ENCODE measurements at places on chromosomes 12 and 14.

DNA sequence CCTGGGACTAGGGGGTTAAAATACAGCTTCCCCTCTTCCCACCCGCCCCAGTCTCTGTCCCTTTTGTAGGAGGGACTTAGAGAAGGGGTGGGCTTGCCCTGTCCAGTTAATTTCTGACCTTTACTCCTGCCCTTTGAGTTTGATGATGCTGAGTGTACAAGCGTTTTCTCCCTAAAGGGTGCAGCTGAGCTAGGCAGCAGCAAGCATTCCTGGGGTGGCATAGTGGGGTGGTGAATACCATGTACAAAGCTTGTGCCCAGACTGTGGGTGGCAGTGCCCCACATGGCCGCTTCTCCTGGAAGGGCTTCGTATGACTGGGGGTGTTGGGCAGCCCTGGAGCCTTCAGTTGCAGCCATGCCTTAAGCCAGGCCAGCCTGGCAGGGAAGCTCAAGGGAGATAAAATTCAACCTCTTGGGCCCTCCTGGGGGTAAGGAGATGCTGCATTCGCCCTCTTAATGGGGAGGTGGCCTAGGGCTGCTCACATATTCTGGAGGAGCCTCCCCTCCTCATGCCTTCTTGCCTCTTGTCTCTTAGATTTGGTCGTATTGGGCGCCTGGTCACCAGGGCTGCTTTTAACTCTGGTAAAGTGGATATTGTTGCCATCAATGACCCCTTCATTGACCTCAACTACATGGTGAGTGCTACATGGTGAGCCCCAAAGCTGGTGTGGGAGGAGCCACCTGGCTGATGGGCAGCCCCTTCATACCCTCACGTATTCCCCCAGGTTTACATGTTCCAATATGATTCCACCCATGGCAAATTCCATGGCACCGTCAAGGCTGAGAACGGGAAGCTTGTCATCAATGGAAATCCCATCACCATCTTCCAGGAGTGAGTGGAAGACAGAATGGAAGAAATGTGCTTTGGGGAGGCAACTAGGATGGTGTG lies 1.9 kb downstream of the GAPDH start:
- DNase-seq, result no peak

- DNase-seq, result no peak
Observed at GRCh38 chr12:119621878-119622277, 28.3 kb downstream of the TMEM233 start.

DNA sequence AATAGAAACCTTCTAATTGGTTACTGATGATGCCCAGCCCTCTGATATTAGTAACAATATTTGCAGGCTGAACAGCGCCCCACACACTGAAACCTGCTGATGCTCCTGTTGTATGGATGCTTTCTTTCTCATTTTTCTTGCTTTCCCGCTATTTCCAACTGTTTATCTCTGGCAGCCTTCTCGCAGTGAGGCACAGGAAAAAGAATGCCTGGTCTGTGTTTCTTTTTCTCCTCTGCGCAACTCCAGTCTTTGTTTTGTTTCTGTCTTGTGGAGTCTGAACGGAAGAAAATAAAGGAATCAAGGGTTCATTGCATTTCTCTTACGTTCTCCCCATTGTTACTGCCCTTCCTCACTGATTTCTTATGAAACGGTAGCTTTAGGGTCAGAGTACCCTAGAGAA lies 451.2 kb downstream of the EGLN3 start:
- no peak for DNase-seq

- no peak for DNase-seq
Observed at GRCh38 chr12:27500546-27500945, 23.5 kb upstream of the PPFIBP1 start.

DNA sequence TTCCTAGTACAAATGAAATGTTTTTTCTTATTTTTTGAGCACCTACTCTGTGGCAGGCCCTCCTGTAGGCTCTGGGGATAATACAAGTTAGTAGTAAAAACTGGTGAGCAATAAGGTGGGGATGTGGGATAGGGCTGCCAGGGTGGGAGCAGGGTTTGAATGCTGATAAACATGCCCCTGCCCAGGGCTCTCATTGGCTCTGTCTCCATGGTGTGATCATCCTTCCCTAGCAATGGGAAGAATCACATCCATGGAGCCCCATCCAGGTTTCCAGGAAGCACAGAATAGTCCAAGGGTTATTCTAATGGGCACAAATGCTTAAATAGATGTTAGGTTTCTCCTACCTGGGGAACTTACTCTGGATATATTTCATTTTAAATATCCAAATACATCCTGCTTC lies 45.5 kb downstream of the GIT2 start:
- no peak for DNase-seq

GRCh38 chr14:79820866-79821535 lies 390.3 kb downstream of the DIO2 start:
- no peak for DNase-seq

GRCh38 chr14:25485381-25485780 lies 435.4 kb upstream of the STXBP6 start:
- DNase-seq, result no peak

DNA sequence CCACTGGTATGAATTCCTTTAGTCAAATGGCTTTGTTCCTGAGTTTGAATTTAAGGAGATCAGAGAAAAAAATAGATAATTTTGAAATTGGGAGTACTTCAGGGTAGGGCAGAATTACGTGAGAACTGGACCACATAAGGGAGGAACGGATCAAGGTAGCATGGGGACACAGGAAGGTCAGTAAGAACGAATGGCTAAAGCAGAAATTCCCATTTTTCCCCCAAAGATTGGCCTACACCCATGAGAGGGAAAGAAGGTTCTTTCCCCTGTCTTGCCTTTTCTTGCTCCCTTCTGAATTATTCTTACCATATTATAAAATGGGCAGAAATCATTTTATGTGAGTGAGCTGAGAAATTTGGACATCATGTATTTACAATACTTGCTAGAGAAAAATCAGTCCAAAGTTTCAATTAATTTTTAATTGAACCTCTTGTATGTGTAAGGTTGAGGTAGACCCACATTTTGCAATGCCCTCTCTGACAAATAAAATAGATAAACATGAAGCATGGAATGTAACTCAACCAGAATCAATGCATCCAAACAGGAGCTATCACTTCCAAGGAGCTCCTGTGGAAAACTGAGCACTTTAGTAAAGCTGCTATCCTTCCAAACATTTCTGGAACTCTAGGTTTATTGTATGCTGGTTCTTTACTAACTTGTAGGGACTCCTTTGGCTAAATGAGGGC lies 93.8 kb downstream of the KIF21A start:
- DNase-seq, result no peak

DNA sequence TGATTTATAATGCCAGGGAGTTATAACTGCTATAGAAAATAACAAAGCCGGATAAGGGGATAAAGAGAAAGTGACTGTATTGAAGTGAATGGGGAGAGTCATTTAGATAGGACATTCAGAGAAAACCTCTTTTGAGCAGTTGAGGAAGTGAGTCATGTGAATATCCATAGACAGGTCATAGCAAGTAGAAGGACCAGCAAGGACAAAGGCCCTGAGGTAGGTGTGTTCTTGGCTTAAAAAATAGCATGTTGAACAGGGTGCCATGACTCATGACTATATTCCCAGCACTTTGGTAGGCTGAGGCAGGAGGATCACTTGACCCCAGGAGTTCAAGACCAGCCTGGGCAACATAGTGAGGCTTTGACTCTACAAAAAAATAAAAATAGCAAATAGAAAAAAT lies 51.5 kb upstream of the RAP1B start:
- no peak for DNase-seq

- no peak for DNase-seq
Observed at GRCh38 chr14:97517566-97518234, 720.5 kb downstream of the VRK1 start.

- DNase-seq, result no peak
Observed at GRCh38 chr14:71595441-71595840, 336.8 kb upstream of the RGS6 start.

DNA sequence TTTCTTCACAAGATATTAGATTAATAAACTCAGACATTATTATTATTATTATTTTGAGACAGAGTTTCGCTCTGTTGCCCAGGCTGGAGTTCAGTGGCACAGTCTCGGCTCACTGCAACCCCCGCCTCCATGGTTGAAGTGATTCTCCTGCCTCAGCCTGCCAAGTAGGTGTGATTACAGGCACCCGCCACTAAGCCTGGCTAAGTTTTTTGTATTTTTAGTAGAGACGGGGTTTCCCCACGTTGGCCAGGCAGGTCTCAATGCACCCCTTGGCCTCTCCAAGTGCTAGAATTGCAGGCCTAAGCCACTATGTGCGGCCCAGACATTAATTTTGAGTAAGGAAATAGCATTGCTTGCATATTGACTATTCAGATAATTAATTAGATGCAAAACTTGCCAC lies 554.9 kb upstream of the LRFN5 start:
- DNase-seq, result no peak

DNA sequence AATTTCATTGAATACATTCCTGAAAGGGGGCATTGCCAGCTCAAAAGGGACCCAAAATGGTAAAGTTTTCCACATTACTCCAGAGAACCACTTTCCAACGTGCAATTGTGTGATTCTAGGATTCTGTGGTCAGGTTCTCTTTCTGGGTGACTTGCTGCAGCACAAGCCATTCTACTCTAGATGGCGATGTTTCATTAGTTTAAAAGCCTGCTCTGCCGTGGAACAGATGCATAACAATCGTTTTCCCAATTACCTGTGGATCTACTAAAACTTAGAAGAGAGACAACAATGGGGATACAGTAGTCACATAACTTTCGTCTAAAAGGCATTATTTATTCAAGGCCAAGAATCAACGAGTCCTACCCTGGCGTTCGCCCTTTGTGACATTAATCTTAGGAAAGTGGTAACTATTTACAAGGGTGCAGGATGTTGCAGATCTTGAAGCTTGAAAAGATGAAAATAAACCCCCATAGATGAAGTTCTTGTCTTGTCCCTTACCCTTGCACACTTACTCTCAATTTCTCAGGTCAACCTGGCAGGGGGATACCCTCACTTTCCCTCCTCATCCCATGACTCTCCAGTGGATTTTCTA lies 400.9 kb downstream of the SNAPC1 start:
- no peak for DNase-seq

DNA sequence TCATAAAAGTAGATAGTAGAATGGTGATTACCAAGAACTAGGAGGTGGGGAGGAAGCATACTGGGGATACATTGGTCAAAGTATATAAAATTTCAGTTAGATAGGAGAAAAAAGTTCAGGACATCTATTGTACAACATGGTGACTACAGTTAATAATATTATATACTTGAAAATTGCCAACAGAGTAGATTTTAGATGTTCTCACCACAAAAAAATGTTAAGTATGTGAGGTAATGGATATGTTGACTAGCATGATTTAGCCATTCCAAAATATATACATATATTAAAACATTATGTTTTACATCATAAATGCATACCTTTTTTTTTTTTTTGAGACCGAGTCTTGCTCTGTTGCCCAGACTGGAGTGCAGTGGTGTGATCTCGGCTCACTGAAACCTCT lies 31.0 kb downstream of the TMEM116 start:
- DNase-seq, result no peak
